ENCODE measurements at places on chromosomes 2 and 18. TPM values are rescaled to one million over a fixed set of nuclear protein-coding genes. Genes with fewer than 3 reads are reported as not detected.
A peak's percentile ranks its signal among the peaks of the same experiment; 100 is the strongest.

DNA sequence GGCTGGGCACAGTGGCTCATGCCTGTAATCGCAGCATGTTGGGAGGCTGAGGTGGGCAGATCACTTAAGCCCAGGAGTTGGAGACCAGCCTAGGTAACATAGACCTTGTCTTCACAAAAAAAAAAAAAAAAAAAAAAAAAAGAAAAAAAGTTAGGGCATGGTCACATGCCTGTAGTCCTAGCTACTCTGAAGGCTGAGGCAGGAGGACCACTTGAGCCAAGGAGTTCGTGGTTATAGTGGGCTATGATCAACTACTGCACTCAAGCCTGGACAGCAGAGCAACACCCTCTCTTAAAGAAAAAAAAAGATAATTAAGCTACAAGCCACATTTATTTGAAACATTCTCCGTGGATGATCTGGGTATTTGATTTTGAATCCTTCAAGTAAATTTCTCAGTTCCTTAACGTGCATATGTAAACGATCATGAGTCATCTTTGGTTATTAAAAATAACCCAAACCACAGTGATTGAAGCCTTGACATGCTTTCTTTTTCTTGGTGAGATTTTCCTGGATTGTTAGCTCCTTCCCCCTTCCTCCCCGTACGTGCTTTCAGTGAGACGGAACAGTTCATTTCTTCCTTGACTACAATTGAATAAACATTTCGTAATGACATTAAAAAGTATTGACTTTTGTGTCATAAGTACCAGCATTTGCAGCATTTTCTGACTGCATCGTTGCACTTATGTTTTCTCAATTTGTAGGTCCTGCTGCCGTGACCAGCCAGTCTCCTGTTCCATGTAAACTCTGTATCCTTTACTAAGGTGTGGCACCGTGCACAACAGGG is 20.3 kb downstream of the RMC1 start:
- no peak overlapping the region for H3K27ac ChIP-seq
- no peak for DNase-seq
- no peaks in the 10 kb centered on the region for H3K27me3 ChIP-seq

The PROKR1 gene
- not detected for total RNA-seq

GRCh38 chr2:96091141-96091710 is 25.1 kb downstream of the ADRA2B start:
- DNase-seq = no peak
- no peaks in the 10 kb centered on the region for H3K36me3 ChIP-seq
- no peak overlapping the region for H3K4me3 ChIP-seq
- H3K4me1 ChIP-seq = no peaks in the 10 kb centered on the region

The FAM228B gene
- 6.9 TPM for total RNA-seq

- H3K27ac ChIP-seq = no peak overlapping the region
- H3K4me3 ChIP-seq = no peak overlapping the region
- no peaks in the 10 kb centered on the region for H3K4me1 ChIP-seq
- H3K27me3 ChIP-seq = peaks cover 9% of the 10 kb centered on the region
- no peaks in the 10 kb centered on the region for H3K36me3 ChIP-seq
Measured at GRCh38 chr2:73640946-73641766, 1.1 kb downstream of the NAT8 start.

- no peaks in the 10 kb centered on the region for H3K36me3 ChIP-seq
- DNase-seq = no peak
- H3K4me3 ChIP-seq = no peak overlapping the region
- no peaks in the 10 kb centered on the region for H3K4me1 ChIP-seq
Measured at GRCh38 chr2:71711133-71711855, 257.9 kb downstream of the DYSF start.

The STARD6 gene
- not detected for total RNA-seq

DNA sequence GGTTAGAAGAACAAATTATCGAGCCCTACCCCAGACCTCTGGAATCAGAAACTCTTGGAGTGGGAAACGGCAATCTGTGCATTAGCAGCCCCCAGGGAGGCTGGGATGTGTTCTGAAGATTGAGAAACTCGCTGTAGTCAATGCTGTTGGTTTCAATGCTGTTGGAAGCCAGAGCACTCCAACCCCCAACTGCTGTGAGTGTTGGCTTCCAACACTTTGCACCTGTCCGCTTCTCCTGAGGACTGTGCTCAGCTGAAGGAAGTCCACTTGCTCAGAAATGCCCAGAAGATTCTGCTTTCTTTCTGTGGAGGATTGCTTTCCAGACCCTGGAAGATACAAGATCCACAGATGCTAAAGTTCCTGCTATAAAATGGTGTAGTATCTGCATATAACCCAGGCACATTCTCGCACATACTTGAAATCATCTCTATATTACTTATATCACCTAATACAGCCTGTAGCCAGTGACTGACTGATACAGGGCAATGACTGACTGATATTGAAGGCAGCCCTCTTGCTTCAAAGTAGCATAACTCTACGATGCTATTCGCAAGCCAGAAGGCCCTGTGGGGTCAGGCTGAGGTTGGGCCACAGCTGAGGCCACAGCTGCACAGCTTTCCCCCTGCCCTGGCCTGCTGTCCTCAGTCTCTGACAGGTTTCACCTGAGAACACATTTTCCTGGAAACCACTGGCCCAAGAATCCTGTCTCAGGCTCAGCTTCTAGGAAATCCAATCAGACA is 757.7 kb upstream of the ID2 start:
- no peak overlapping the region for H3K27ac ChIP-seq
- no peak for DNase-seq
- peaks cover 5% of the 10 kb centered on the region for H3K36me3 ChIP-seq
- peaks cover 14% of the 10 kb centered on the region for H3K4me1 ChIP-seq

DNA sequence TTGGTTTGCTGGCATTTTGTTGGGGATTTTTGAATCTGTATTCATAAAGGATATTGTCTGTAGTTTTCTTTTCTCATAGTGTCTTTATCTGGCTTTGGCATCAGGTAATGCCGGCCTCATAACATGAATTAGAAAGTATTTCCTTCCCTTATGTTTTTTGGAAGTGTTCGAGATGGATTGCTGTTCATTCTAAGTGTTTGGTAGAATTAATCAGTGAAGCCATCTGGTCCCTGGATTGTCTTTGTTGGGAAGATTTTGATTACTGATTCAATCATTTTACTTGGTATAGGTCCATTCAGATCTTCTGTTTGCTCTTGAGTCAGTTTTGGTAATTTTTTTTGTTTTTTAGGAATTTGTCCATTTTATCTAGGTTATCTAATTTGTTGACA is 22.3 kb downstream of the KIAA1328 start:
- peaks cover 28% of the 10 kb centered on the region for H3K36me3 ChIP-seq
- DNase-seq = no peak
- H3K27ac ChIP-seq = no peak overlapping the region
- no peaks in the 10 kb centered on the region for H3K4me1 ChIP-seq
- no peak overlapping the region for H3K4me3 ChIP-seq
- H3K27me3 ChIP-seq = no peaks in the 10 kb centered on the region

- H3K4me3 ChIP-seq = no peak overlapping the region
- H3K36me3 ChIP-seq = no peaks in the 10 kb centered on the region
- no peak overlapping the region for H3K27ac ChIP-seq
Measured at GRCh38 chr2:112958428-112959108, 19.2 kb upstream of the IL36G start.

DNA sequence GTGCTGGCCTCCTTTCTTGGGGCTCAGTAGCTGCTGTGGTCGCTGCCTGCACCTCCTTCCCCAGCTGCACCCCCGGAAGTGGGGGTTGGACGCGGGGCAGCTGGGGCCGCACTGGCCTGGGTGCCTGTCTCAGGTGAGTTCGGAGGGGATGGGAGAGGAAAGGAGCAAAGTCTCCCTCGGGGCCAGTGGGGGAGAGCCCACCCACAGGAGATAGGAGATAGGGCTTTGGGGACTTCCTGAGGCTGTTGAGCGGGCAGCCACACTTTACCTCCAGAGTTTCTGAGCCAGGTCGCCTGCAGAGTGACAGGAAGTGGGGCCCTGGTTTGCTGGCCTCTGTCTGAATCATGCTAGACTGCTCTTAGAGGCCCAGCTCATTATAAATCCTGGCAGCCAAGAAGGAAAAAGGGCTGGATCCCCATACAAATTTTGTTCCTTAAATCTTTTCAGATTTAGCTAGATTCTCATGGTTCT is 8.1 kb downstream of the MBP start:
- no peaks in the 10 kb centered on the region for H3K27me3 ChIP-seq
- peak overlapping the region; percentile 89 for H3K27ac ChIP-seq
- H3K36me3 ChIP-seq = peaks cover 73% of the 10 kb centered on the region
- peaks cover 91% of the 10 kb centered on the region for H3K4me1 ChIP-seq
- H3K4me3 ChIP-seq = peak overlapping the region; percentile 72

- H3K27ac ChIP-seq = no peak overlapping the region
- DNase-seq = no peak
- peaks cover 16% of the 10 kb centered on the region for H3K4me1 ChIP-seq
- H3K36me3 ChIP-seq = peaks cover 50% of the 10 kb centered on the region
Measured at GRCh38 chr2:7060631-7061449, 143.6 kb downstream of the RNF144A start.

- H3K27ac ChIP-seq = no peak overlapping the region
- no peaks in the 10 kb centered on the region for H3K4me1 ChIP-seq
- H3K27me3 ChIP-seq = no peaks in the 10 kb centered on the region
- H3K4me3 ChIP-seq = no peak overlapping the region
- no peak for DNase-seq
Measured at GRCh38 chr18:78731398-78732032, 248.1 kb upstream of the SALL3 start.

The KIF5C gene
- total RNA-seq = 6.5 TPM

DNA sequence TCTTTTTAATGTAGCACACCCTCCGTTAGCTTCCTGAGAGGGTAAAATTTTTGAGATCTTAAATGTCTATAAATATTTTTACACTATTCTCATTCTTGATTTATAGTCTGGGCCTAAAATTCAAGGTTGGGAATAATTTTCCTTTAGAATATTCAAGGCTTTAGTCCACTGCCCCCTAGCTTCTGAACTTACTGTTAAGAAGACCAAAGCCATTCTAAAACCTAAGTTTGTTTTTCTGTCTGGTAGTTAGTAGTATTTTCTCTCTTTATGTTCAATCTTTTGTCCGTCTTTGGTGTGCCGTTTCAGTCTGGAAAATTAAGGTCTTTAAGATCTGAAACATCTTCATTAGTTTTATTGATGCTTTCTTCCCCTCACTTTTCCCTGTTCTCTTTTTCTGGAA is 14.5 kb downstream of the OSBPL6 start:
- H3K27me3 ChIP-seq = peaks cover 15% of the 10 kb centered on the region
- no peaks in the 10 kb centered on the region for H3K36me3 ChIP-seq
- no peaks in the 10 kb centered on the region for H3K4me1 ChIP-seq
- no peak overlapping the region for H3K4me3 ChIP-seq

GRCh38 chr2:47402555-47402804 is 476 bp upstream of the MSH2 start:
- peak overlapping the region; percentile 89 for H3K4me3 ChIP-seq
- H3K36me3 ChIP-seq = peaks cover 27% of the 10 kb centered on the region
- H3K27ac ChIP-seq = peak overlapping the region; percentile 92
- H3K27me3 ChIP-seq = no peaks in the 10 kb centered on the region
- DNase-seq = no peak

DNA sequence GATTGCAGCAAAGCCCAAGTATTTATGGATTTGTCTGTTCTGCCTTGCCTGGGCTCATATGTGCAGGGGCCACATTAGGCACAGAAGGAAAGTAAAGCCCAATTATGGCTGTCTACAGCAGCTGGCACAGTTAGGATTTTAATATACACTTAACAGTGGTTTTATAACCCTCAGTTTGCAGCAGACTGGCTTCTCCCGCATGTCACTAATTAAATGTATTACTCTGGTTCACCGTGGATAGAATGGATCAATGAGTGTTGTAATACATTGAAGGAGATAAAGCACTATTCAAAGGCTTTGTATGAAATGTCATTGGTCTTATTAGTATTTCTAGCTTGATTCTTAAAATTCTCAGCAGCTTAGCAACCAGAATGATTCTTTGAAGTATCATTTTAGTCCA is 320.2 kb downstream of the KCNS3 start:
- no peaks in the 10 kb centered on the region for H3K36me3 ChIP-seq
- no peaks in the 10 kb centered on the region for H3K4me1 ChIP-seq
- no peak overlapping the region for H3K27ac ChIP-seq
- H3K4me3 ChIP-seq = no peak overlapping the region

DNA sequence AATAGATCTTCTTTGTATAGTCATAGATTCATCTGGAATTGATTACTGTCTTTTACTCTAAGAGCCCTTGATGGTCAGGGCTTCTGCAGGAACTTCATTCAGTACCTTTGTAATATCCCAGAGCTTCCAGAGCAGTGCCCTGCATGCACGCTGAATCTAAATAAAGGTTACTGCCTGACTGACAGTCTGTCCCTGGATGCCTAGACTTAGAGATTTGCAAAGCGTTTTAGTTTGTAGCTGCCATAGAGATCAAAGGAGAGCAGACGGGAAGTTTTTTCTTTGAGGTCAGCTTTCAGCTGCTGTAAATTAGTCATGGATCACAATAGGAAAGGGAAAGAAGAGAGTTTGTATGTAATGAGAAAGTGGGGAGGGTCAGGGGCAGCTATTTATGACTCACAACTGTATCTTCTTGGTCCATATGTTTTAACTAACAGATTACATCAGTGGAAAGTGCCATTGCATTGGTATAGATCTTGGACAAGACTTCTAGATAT is 45.2 kb upstream of the NYAP2 start:
- no peaks in the 10 kb centered on the region for H3K36me3 ChIP-seq
- no peaks in the 10 kb centered on the region for H3K4me1 ChIP-seq
- peaks cover 7% of the 10 kb centered on the region for H3K27me3 ChIP-seq

The TGFA gene
- total RNA-seq = 0.13 TPM

DNA sequence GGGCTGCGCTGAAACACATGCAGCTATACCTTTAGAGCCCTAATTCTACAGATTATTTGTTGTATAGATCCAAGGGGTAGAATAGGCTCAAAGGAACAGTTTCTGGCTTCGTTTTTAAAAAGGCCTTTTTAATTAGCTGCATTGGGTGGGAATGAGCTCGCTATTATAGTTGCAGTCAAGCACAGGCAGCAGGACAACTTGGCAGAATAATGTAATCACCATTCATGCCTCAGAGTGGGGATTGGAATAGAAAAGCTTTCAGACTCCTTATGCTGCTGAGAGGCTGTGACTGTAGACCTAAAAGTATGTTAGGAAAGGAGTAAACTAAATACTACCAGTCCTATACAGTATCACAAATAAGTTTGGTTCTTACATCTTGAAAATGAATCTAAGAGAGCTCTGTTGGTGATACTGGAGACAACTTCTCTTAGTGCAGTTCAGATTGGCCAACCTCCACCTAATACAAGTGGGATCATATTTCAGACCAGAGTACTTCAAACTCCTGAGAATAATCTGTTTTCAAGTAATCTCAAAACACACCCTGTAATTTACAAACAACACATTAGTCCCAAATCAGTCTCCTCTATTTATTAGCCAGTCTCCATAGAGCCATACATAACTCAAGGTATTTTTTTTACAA is 121.4 kb downstream of the ANTXR1 start:
- H3K4me3 ChIP-seq = no peak overlapping the region
- DNase-seq = no peak
- H3K36me3 ChIP-seq = no peaks in the 10 kb centered on the region
- peaks cover 8% of the 10 kb centered on the region for H3K27me3 ChIP-seq
